ENCODE measurements at places on chromosomes 3 and 15.
A peak's percentile ranks its signal among the peaks of the same experiment; 100 is the strongest.

DNA sequence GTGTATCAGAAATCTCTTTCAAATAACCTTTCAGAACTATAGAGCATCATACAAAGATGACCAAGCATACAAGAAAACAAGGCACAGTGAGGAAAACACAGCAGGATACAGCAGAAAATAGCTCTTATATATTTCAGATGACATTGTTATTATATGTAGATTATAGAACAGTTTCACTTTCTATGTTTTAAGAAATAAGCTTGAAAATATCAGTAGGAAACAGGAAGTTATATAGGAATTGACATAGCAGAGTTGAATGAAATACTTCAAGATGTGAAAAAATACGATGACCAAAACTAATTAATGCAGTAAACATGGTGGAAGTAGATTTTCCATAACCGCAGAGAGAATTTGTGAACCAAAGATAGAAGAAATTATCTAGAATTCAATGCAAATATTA is 75.2 kb downstream of the LYSMD4 start:
- no peak for DNase-seq

GRCh38 chr3:54120657-54121413 is 1.5 kb upstream of the CACNA2D3 start:
- no peak for DNase-seq

GRCh38 chr15:28112101-28112760 is 13.1 kb upstream of the OCA2 start:
- no peak for DNase-seq

GRCh38 chr3:49279376-49279775 is 2.3 kb upstream of the C3orf62 start:
- no peak for DNase-seq

DNA sequence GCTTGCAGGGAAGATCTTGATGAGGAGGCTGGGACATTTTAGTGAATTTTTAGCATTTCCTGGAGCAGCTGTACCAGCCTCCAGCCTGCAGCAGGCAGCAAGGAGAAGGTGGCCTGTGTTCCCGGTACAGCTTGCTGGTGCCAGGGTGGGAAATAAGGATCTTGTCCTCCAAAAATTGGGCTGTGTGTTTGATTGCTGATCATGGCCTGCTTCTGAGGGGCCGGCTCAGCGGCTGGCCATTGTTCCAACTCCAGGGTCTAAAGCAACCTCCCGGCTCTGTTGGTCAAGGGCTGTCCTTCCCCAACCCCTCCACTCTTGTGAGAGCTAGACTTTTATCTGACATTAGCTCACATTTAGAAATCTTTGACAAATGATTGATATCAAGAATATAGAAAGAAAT is 5.0 kb downstream of the CFAP100 start:
- DNase-seq: no peak

- DNase-seq: no peak
Measured at GRCh38 chr15:42375941-42376340, 16.6 kb downstream of the CAPN3 start.

- DNase-seq: no peak
Measured at GRCh38 chr3:37715358-37715757, 146.3 kb upstream of the CTDSPL start.

- no peak for DNase-seq
Measured at GRCh38 chr3:119628816-119629445, 31.2 kb downstream of the PLA1A start.

DNA sequence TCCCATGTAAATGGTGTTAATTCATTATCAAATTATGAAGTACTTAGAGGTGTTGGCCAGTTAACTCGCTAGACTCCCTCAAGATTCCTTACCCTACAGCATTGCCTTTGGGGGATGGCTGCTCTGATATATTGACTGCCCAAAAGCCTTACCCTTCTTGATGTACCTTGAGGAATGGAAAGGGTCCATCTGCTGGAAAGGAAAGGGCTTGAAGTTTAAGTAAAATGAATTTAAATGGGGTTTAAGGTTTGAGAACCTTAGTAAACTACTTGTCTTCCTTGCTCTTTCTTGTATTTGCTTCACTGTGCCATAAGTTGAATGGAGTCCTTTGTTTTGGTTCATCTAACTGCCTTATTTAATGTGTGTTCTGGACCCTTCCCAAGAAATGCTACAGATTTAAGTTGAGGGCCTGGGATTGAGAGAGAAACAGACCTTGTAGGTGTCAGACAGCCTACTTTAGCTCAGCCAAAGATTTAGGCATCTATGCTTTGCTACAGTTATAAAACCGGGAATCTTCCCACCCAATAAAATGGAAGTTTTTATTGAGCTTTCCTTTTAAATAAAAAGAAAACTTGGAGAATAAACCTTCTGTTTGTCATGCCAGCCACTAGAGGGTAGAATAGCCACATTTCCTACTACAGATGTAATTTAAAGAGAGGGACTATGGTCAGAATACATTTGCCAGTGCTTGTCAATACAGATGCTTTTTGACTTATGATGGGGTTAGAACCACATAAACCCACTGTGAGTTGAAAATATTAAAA is 25.3 kb downstream of the CMSS1 start:
- DNase-seq: peak; percentile 60

DNA sequence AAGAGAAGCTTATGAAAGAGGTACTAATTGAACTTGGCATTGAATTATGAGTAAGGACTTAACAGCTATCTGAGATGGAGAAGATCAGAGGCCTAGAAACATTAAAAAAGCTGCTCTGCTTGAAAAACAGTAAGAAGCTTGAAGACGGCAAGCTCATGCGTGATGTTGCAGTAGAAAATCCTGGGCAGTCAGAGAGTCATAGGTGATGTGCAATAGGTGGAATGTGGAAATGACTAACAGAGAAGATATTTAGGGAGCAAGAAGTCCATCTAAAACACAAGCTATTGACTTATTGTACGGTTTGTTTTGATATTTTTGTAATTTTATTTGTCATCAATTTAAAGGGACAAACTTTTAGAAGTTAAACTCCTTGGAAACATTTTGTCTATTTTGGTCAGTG is 1101.4 kb downstream of the ROBO2 start:
- DNase-seq: peak; percentile 78

DNA sequence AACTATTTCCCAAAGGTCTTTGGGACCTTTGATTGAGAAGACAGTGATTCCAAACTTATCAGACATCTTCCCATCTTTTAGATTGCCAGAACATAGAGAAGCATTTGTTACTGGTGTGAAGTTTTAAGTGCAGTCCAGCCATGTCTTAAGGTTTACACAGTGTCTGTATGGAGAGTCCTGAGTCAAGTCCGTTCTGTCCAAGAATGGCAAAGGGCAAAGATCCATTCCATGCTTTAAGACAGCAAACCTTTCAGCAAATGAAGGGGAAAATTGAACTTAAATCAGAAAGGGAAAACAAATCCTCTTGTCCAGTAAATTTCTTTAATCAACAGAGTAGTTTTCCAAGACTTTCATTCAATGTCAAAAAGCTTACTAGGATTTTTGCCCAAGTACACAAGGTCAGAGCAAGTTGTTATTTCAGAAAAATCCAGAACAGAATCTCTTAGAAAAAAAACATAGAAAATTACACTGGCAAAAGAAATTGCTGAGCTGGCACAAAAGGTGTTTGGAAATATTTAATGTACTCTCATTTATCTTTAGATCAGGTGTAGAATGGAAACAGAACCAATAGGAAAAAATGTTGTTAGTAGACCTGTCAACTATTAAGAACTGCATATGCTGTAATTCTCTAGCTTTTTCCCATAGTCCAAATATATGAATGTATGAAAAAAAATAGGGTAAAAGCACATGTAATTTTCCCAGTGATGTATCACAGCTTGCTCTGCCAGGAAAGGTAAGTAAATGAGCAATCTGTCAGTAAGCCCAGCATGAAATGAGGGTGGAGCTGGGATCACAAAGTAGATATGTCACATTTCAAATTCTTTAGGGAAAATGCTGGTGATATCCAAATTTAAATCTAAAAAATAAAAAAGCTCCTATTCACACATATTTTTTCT is 1099.9 kb downstream of the TUSC7 start:
- DNase-seq: no peak

DNA sequence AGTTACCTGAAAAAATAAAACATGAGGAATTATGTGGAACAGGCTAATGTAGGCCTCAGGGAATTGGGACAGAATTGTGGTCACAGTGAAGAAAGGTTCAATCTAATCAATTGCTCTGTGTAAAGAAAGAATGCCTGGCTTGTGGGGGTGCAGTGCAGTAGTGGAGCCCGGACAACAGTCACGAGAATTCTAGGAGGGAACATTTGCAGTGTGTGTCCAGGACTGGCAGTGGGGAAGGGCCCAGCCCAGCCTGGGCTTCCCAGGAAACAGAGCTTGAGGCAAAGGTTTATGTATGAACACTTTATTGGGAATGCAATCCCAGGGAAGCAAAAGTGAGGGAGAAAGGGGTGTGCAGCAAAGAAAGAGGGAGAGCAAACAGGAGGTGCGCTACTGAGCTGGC is 29.2 kb upstream of the CTDSPL start:
- no peak for DNase-seq

DNA sequence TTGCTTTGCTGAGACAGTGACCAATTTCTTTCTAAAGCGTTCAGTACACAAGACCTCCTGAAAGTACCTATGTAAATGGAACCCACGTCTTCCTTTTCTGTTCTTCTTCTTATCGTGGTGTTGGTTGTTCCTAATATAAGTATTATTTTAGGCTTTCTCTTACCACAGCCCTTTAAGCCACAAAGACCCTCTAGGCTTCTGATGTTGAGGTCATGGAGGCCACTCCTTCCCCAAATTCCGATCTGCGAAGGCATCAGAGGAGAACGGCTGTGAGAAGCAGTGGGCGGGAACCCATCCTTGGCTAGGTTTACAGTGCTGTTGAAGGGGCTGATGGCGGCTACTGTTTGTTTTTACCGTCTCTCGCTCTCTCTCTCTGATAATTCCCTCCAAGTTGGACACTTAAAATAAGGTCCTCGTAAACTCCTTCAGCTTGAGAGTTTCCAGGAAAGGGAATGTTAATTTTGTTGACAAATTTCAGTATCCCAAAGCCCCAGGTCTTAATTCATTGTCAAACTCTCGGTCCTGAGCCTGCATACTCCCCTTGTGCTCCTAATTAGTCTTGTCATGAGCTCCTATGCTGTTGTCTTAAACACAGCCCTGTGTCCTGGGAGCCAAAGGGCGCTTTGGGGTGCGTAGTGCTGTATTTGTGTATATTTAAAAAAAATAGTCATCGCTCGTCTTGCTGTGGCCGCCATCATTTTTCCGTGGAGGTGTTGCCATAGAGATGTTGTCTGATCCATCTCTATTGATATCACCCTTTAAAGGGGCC is 178.8 kb downstream of the OPA1 start:
- DNase-seq: no peak

GRCh38 chr3:150497956-150498355 is 48.3 kb downstream of the SERP1 start:
- DNase-seq: peak; percentile 77

GRCh38 chr3:184910664-184911063 is 98.7 kb downstream of the VPS8 start:
- DNase-seq: no peak

- DNase-seq: no peak
Measured at GRCh38 chr15:32825219-32825618, 107.4 kb downstream of the GREM1 start.

DNA sequence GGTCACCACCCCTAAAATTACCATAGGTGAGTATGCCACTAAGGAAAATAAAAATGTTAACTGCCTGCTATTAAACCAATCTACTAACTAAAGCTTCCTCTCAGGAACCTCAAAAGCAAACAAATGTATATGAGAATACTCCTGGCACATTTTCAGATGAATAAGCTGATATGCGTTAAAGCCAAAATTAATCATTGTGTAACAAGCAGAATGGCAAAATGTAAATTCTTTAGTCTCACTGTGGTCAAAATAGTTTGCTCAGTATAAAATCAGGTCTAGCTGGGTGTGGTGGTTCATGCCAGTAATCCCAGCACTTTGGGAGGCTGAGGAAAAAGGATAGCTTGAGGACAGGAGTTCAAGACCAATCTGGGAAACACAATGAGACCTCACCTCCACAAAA is 53.6 kb downstream of the SUMF1 start:
- DNase-seq: peak; percentile 67

DNA sequence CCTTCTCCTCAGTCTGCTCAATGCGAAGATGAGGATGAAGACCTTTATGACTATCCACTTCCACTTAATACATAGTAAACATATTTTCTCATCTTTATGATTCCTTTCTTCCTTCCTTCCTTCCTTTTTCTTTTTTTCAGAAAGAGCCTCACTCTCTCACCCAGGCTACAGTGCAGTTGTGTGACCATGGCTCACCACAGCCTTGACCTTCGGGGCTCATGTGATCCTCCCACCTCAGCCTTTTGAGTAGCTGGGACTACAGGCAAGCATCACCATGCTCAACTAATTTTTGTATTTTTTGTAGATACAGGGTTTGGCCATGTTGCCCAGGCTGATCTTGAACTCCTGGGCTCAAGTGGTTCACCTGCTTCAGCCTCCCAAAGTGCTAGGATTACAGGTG is 52.0 kb upstream of the RAP2B start:
- no peak for DNase-seq

DNA sequence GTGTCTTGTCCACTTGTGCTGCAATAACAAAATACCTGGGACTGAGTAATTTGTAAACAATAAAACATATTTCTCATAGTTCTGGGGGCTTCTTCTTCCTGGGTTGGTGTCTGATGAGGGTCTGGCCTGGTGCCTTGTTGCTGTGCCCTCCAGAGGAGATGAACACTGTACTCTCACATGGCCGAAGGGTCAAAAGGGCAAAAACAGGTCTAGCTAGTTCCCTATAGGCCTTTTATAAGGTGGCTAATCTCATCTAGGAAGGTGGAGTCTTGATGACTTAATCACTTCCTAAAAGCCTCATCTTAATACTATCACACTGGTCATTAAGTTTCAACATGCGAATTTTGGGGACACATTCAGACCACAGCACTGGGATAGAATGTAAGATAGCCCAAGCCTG is 228.4 kb downstream of the TLE3 start:
- no peak for DNase-seq

DNA sequence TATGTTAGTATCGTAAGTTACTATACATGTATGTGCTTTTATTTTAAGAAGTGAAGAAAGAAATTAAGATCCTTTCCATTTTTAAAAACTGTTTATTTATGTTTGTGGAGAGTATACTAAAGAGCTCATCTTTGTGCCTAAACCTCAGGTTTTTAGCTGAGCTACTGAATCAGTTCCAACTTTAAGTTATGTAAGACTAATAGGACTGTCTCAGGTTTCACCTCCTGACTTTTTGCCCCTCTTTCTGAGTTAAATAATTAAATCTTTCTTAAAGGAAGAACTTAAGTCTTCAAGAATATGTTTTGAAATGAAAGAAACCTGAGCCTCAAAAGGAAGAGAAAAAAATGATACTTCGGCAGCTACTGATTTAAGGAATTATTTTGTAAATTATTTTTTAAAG is 2.6 kb downstream of the SLMAP start:
- no peak for DNase-seq

DNA sequence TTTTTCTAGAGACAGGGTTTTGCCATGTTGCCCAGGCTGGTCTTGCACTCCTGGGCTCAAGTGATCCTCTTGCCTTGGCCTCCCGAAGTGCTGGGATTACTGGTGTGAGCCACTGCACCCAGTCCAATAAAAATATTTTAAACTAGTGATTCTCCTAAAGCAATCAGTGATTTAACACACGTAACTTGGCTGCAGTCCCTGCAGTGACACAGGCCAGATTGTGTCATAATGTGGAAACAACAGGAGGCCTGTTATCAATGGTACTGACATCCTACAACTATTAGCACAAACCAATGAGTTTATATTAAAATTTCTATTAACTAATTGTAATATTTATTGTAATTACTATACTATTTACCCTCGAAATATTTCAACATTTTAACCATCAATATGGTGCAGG is 1.6 kb upstream of the SEC61A1 start:
- DNase-seq: no peak

GRCh38 chr3:119294696-119295671 is 801 bp downstream of the ARHGAP31 start:
- peak; percentile 67 for DNase-seq
